Stimulated activated CD8-positive, alpha-beta memory T cell treated with anti-CD3 and anti-CD28 coated beads, Interleukin-4, amount 100 ng/mL, for 48 hours (primary cell): ENCODE measurements at places on chromosomes 11 and 22.
A peak's percentile ranks its signal among the peaks of the same experiment; 100 is the strongest.

GRCh38 chr11:61287338-61287977 lies 7.7 kb downstream of the VWCE start:
- DNase-seq = no peak

GRCh38 chr11:124759266-124760204 lies 2.6 kb downstream of the ESAM start:
- no peak for DNase-seq

DNA sequence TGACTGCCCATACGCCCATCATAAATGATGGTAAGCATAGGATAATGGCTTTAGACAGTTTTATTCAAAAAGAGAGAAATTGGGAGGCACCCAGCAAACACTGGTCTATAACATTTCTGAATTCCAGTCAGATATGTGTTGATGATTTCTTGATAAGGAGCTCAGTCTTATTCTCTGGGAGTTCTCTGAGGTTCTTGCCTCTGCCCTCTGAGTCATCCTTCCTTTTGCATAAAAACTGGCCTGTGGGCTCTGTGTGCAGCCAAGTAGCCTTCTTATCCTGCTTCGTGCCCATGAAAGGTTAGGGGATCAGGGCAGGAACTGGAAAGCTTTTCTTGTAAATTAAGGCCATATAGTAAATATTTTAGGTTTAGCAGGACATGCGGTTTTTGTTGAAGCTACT lies 48.9 kb downstream of the FAR1 start:
- DNase-seq = no peak

GRCh38 chr11:69436041-69436982 lies 45.2 kb upstream of the LINC01488 start:
- DNase-seq = no peak

DNA sequence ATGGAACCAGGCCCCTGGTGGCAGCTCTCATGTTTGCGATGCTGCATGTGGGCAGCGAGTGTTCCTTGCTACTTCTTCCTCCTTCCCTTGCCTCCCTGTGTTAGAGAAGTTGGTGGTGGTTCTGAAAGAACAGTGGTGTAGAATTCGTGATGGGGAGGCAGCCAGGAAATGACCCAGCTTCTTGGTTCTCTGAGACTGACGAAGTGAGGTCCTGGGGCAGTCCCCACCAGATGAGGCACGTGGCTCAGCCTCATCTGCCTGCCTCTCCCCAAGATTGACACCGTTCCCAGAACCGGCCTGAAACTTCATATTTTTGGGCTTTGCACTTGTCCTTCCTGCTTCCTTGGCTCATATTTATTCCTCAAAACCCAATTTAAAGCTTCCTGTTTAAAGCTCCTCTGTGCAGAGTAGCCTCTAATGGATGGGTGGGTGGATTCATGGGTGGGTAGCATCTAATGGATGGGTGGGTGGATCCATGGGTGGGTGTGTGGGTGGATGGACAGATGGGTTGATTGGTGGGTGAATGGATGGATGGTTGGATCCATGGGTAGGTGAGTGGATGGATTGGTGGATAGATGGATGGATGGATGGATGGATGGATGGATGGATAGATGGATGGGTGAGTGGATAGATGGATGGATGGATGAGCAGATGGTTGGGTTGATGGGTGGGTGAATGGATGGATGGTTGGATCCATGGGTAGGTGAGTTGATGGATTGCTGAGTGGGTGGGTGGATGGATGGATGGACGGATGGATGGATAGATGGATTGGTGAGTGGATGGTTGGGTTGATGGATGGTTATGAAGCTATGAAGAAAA lies 77.3 kb upstream of the ATXN10 start:
- no peak for DNase-seq

GRCh38 chr11:124174001-124174583 lies 9.1 kb upstream of the OR10D3 start:
- DNase-seq = no peak

DNA sequence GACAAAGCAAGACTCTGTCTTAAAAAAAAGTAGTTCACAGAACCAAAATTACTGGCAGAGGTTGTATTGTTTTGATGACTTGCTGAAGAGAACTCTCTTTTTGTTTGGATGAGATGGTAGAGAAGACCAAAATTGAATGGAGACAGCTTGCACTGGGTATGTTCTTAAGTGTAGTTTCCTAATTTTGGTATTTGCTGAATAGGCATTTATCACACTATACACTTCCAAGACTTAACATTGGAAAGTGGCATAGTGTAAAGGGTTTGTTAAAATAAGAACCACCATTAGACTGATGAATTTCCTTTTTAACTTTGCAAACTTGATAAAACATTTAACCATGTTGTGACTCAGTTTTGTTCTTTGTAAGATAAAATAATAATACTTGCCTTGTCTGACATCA lies 5.3 kb upstream of the DCUN1D5 start:
- DNase-seq = no peak

GRCh38 chr11:72813740-72814285 lies 398 bp upstream of the ATG16L2 start:
- DNase-seq = no peak

DNA sequence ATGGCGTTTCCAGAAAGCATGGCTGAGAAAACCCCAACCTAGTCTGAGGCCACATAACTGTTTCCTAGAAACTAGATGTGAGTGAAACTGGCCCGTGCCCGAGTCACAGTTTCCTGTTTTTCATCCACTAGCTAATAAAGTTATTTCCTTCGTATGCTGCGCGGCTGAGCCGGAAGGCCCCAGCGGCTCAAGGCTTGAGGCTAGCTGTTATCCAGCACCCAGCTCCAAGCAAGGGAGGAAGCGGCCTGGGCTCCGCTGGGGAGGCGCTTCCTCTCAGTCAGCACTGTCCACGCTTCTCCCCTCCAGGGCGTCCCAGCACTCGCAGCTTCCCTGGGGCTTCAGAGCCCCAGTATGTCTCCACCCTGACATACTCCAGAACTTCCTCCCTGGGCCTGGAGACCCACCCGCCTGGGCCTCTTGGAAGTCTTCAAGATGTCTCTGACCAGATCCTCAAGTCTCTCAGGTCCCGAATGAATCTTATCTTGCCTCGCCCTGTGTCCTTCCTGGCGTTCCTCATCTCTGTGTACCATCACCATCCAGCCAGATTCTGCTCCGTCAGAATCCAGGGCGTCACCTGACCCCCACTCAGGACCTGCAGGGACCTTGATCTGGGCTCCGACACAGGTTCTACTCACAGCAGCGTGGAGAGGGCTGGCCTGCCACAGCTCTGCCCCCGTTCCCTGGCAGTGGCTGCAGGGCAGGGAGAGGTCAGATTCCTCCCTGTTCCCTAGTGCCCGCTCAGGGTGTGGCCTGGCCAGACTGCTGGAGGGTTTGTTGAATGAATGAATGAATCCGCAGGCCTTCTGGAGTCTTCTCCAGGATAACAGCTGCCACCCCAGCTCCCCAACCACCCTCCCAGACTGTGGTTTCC lies 81.9 kb downstream of the LRRC32 start:
- DNase-seq = peak; percentile 75

GRCh38 chr11:63635762-63636465 lies 21.7 kb upstream of the PLAAT3 start:
- DNase-seq = peak; percentile 77

- DNase-seq = no peak
These were observed 10.1 kb downstream of the CEP57 start for GRCh38 chr11:95800438-95800837.

- no peak for DNase-seq
These were observed 29.1 kb downstream of the OPCML start for GRCh38 chr11:133503236-133503635.
